ENCODE measurements at places on chromosomes 12 and 14. TPM values are rescaled to one million over a fixed set of nuclear protein-coding genes. Genes with fewer than 3 reads are reported as not detected.

- no peak for DNase-seq
Measured at GRCh38 chr12:66724616-66725015, 45.7 kb upstream of the GRIP1 start.

GRCh38 chr12:54622463-54623183 lies 12.1 kb downstream of the LACRT start:
- DNase-seq = no peak

DNA sequence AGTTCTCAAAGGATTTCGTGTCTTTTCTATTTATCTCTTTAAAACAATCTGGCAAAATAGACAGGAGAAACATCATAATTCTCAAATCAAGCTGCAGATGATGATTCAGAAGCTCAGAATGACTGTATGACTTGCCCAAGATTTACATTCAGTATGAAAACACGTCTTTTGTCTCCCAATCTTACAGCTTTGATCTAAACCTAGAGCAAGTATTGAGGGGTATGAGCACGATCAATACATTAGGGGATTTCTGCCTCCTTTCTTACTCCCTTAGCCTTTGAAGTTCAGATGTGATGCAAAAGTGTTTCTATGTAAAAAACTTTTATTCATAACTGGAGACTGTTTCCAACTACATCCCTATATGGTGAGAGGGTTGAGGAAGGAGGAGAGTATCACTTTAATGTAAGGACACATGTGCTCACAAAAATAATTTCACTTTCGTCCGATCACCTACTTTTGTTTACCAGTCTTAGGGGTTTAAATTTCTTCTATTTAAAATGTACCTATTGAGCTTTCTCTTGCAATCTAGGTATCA lies 454.8 kb downstream of the TMTC2 start:
- DNase-seq = no peak

GRCh38 chr12:1313906-1314305 lies 280.5 kb downstream of the FBXL14 start:
- no peak for DNase-seq

DNA sequence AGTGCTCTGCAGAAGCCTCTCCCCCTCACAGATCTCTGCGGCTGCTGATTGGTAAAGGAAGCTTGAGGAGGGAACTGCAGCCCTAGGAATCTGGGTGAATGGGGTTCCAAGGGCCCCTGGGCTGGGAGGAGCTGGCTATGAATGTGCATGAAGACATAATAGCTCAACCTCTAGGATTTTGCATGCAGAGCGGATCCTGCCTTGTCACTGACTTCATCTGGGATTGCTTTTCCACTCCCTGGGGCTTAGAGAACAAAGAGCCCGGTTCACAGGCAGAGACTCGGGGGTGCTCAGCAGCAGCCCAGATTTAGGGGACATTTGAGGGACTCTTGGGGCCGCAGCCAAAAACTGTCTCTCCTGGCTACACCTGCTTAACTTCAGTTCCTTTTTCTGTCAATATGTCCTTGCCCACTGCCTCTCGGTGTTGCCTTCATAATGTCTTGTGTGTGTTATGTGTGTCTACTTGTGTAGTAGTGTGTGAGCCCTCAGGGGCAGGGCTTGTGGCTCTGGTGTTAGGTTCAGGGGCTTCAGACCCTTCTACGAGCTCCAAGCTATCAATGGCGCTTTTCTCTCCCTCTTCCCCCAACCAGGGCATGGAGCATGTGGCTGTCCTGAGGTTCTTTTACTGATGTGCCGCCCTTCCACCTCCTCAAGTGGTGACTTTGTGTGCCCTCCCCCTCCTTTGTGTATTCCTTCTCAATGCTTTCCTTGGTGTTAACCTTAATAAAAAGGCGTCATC lies 1.9 kb downstream of the CCDC184 start:
- no peak for DNase-seq

DNA sequence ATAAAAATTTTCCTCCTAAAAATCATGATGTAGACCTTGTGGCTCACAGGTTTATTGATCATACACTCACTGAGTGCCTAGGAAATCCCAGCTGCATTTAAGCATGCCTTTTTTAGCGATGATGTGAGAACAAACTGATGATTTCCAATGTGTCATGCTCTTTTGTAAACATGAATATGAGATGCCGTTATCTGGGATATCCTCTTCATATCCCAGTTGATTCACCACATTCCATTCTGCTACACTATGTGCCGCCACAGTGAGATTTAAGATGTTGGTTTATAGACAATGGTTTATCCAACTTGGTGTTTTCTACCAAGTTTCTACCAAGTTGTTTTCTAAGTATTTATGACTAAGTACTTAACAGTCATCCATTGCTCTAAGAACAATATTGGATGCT lies 5.2 kb downstream of the OR4E1 start:
- DNase-seq = peak; percentile 38

GRCh38 chr12:50162230-50162629 lies 4.9 kb downstream of the CERS5 start:
- DNase-seq = no peak

- no peak for DNase-seq
Measured at GRCh38 chr14:93999573-93999972, 2.5 kb downstream of the CCDC197 start.

- DNase-seq = no peak
Measured at GRCh38 chr14:63949696-63950095, 96.9 kb downstream of the SYNE2 start.

GRCh38 chr14:73674986-73675385 lies 30.2 kb downstream of the DNAL1 start:
- no peak for DNase-seq

GRCh38 chr12:128977441-128977840 lies 124.2 kb downstream of the GLT1D1 start:
- no peak for DNase-seq

DNA sequence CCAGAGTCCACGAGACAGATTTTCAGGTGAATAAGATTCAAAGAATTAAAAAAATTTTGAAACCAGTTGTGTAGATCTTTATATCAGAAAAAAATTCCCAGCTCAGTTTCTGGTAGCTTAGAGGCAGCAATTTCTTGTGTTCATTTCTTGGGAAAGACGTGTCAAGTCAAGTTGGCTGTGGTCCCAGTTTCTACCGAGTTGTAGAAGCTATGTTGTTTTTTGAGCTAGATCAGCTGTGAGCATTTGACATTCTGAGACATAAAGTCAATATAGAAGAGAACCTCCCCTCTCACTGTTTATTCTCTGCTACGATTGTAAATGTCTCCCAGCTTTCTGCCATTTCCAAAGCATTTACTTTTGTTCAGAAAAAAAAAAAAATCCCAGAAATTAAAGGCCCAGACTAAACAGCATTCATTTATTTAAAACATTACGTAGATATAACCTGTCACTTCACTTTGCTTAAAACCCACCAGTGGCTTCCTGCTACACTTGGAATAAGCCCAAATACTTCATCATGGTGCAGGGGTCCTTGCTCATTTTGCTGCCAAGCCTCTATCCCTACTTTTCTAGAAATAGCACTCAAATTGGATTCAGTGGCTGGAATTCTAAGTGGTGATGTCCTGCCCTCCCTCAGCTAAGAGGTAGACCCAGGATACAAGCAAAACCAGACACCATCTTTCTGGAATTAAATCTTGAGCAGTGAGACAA lies 20.6 kb upstream of the PYGL start:
- DNase-seq = peak; percentile 80

- peak; percentile 67 for DNase-seq
Measured at GRCh38 chr14:68978172-68978911, 760 bp downstream of the ACTN1 start.

DNA sequence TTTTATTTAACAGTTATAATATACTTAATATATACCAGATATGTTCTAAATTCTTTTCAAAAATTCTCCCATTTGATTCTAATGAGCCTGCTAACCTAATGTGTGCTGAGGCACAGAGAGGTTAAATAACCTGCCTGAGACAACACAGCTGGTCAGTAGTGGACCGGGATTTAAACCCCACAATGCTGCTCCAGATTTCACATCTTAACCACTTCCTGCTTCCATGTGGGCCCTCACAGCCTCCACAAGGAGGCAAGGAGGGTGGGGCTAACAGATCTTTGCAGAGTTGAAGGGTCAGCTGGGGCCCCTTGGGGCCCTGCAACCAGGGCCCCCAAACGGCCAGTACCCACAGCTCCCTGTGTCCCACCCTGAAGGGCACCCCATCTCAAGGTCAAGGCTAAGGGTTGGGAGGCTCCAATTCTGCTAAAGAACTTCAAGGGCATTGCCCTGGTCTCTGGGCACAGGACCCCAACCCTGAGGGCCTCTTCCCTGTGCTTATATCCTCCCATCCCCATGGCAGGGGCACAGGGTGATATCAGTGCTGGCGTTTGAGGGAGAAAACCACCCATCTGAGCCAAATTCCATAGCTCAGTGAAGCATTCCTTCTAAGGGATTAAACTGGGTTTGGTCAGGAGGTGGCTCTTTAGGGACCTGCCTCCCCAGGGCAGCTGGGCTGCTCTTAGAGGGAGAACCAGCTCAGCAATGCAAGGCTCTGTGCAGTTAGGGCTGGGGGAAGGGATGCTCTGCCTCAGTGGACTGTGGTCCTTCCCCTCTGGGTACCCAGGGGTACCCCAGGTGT lies 2.2 kb downstream of the KRT80 start:
- DNase-seq = peak; percentile 74

DNA sequence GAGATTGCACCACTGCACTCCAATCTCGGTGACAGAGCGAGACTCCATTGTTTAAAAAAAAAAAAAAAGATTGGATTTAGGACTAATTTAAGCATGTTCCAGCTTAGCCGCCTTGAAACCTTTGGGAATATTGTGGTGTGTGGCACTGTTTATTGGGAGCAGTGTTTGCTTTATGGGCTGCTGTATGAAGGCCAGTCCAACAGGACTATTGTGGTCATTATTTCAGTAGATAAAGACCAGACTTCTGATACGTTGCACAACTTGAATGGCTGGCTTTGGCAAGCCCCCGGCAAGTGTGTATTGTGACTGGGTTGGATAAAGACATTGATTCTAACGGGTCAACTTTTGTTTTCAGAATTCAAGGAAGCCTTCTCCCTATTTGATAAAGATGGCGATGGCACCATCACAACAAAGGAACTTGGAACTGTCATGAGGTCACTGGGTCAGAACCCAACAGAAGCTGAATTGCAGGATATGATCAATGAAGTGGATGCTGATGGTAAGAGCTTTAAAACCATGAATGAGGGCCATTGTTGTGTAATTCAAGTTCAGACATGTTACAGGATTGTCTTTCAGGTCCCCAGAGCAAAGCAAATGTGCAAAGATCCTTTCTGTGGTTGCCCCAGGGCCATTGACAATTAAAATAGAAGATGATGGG lies 4.2 kb downstream of the CALM1 start:
- DNase-seq = no peak

DNA sequence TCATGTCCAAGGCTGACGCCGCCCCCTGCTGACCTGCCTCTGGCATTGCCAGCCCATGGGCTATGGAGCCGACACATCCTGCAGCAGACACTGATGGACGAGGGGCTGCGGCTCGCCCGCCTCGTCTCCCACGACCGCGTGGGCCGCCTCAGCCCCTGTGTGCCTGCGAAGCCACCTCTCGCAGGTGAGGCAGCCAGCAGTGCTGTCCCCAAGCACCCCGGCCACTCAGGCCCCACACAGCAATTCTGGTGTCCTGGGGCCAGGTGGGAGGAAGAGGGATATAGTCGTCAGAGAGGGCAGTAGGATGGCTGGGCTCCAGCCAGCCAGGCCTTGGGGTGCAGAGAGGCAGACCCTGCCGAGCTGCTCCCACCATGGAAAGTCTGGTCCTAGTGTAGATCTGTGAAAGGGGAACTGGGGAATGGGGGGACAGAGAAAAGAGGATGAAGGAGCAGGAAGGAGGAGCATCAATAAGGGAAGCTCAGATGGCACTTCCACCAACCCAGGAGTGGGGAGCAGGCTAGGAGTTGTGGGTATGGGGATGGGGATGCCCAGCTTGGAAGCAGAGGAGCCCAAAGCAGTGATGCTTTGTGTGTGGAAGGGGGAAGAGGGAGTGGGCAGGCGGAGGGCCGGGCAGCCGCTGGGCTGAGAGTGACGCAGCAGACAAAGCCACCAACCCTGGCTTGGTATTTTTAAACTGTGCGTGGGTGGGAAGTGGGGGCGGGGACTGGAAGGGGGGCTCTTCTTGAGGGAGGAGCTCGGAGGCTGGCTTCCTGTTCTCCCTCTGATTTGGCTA lies 4.7 kb downstream of the NAB2 start:
- peak; percentile 88 for DNase-seq

GRCh38 chr12:57902478-57902969 lies 38.8 kb upstream of the ATP23 start:
- DNase-seq = no peak

DNA sequence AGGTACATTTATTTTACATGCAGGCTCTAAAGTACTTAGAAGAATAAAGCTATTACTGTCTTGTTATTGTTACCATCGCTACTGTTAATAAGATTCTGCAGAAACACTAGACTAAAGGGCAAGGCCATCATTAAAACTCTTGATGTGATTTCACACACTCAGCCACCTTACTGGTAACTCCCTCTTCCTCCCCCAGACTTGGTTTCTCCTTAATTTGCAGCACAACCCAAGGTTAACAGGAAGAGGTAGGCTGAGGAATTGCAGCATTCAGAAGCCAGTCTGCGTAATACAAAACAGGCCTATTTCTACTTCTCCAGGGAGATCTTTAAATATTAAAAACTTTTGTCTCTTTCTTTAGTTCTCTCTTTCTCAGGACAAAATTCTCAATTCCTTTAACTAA lies 210.3 kb downstream of the BTG1 start:
- DNase-seq = no peak

DNA sequence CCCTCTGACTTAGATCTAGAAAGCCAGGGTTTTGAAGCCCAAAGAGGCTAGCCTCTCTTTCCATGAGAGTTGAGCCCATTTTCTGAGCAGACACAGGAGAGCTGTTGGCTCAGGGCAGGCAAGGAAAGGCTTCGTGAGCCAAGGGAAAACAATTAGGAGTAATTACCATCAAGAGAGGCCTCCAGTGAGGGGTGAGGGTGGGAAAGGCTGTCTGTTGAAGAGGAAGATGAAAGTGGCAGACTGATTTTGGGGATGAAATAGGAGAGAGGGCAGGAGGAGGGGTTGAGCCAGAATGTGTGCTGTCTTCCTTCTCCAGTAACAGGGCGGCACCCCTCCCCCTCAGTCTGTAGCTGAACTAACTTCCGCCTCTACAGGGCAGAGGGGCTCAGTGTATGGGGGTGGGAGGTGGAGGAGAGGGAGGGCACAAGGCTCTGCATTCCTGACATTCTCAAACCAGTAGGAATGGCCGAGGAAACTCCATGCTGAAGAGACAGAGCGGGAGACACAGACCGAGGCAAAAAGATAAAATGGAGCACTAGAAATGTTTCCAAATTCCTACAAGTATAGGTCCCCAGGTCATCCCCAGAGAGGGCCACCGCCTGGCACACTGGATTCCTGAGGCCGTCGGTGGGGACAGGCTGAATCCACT lies 33.1 kb upstream of the COL2A1 start:
- no peak for DNase-seq

WNT1 gene
- not detected for total RNA-seq

SLC39A2 gene
- not detected for total RNA-seq

MARCHF9 gene
- 8.7 TPM for total RNA-seq

LMNTD1 gene
- not detected for total RNA-seq

KRT82 gene
- total RNA-seq = not detected

PRKD1 gene
- total RNA-seq = 11.3 TPM

PTPN21 gene
- total RNA-seq = 21.7 TPM

ACVRL1 gene
- 0.52 TPM for total RNA-seq

CCDC197 gene
- not detected for total RNA-seq

SPIC gene
- not detected for total RNA-seq

AMHR2 gene
- total RNA-seq = not detected
